MG63 (cell line): ENCODE measurements at places on chromosomes 7 and 10. TPM values are rescaled to one million over a fixed set of nuclear protein-coding genes. Genes with fewer than 3 reads are reported as not detected.

EIF3B gene
- 270 and 299 TPM in 2 replicates for total RNA-seq

DNA sequence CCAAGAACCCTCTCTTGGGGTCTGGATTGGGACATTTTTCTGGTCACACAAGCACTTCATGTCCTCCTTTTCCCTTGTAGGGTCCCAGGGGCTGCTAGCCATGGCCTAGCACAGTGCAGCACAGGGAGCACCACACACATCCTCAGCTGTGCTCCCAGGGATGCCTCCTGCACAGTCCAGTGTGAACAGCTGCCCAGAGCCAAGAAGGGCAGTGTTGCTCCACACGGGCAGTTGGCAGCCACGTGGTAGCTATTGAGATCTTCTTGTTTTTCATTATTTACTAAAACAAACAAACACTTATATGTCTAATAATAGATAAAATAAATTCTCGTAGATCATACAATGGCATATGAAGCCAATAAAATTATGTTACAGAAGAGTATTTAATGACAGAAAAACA is 13.9 kb upstream of the LANCL2 start:
- no peak for DNase-seq

DNA sequence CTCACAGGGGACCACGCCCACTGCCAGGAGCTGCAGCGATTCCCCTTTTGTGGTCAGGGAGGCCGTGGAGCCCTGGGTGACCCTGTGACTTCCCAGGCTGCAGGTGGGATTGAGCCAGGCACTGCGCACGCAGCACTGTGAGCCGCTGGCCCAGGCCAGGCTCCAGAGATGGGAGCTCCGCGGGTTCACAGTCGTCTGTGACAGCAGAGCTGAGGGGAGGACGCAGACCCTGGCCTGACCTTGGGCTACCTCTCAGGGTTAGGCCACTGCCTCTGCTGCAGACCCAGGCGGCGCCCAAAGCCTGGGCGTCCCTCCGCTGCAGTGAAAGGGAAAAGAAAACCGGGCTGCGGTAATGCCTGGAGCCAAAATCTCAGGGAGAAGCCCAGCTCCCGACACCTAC is 107.5 kb upstream of the GPR26 start:
- no peak for DNase-seq

LRIT2 gene
- not detected in 2 replicates for total RNA-seq

DNA sequence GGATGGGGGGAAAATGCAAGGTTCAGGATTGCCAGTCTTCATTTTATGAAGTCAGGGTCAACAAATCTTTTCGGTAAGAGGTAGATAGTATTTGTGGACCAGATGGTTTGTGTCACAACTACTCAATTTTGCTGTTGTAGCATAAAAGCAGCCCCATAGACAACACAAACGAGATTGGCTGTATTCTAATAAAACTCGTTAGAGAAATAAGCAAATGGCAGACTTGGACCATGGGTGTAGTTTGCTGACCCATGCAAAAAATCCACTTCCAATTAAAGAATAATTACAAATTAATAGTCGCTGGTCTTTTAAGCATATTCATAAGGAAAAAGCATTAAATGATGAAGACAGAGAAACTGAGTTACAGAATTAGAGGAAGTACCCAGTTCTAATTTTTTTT is 247.1 kb downstream of the CRPPA start:
- DNase-seq: no peak

DNA sequence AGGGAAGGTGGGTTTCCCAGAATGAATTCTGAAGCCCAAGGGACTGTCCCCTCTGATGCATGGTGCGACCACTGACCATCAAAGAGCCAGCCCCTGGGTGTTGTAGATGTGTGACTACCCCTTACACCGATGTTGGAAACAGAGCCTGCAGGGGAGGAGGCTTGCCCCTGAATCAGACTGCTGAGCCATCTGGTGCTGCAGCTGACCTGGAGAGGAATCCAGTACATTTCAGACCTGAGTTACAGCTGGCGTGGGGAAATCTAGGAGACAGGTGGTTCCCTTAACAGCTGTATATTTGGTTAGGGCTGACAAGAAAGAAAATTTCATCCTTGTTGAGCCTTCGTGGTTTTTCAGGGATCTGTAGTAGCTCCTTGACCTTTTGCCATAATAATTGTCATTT is 195.5 kb downstream of the CELF2 start:
- no peak for DNase-seq

DNA sequence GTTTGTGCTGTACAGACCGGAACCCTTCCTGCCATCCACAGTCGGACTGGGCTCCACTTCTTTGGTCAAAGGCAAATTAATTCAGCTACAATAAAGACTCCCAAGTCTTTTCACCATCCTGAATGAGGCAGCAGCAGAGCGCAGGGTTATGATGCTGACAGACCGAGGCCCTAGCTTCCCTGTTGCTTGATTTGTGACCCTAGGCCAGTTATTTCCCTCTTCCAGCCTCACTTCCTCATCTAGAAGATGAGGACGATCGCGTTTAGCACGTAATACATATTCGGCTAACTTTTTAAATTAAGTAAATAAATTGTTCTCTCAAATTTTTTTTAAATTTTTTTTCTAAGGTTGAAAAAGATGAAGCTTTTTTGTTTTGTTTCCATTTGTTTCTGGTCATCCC is 18.1 kb downstream of the ADRB1 start:
- DNase-seq: no peak
